ENCODE measurements at places on chromosomes 12 and 14.

- no peak for DNase-seq
Observed at GRCh38 chr14:41605550-41606281, 960 bp upstream of the LRFN5 start.

DNA sequence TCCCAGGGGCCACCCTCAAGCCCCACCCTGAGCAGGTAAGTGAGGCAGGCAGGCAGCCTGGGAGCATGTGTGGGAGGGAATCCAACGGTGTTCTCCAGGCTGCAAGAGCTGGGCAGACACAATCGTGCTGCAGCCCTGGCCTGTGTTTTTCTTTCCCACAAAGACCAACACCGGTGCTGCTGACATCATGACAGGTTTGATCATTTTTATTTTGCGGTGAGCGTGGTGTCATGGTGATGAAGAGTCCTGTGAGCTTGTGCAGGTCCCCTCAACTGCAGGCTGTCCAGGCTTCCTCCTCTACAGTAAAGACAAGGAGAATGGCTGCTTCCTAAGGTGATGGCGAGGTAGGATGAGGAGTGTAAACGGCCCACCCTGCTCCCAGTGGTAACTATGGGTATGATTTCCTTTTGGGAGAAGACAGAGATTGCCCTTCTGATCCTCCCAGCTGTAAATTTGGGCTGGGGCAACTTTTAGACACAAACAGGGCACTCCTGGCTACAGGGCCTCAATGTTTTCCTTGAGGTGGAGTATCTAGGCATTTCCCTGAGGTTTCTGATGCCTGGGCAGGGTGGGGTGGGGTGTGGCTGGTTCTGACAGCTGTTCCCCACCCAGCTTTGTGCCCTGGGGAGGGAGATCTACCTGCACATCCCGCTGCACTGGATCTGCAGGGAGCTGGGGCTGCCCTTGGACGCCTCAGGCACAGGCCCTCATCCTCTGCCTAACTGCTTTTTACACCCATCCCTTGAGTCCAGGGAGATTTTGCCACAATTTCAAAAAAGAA, 109.1 kb downstream of the VCPKMT start:
- DNase-seq = no peak

- DNase-seq = no peak
Observed at GRCh38 chr14:72099566-72099965, 167.3 kb downstream of the RGS6 start.

DNA sequence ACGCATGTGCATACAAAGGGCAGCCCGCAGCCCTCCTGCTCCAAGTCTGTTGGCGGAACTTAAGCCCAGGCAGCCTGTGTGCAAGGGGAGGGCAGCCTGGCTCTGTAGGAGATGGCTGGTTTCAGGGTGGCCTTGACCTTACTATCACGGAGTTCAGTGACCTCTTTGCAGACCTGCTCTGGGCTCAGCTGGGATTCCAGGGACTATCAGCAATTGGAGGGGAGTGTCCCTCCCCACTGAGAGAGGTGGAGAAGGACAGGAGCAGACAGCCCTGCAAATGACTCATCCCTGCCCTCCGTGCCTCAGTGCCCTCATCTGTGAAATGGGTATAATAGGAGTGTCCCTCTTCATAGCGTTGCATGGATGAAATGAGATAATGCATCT, 66.2 kb upstream of the DLK1 start:
- DNase-seq = no peak

DNA sequence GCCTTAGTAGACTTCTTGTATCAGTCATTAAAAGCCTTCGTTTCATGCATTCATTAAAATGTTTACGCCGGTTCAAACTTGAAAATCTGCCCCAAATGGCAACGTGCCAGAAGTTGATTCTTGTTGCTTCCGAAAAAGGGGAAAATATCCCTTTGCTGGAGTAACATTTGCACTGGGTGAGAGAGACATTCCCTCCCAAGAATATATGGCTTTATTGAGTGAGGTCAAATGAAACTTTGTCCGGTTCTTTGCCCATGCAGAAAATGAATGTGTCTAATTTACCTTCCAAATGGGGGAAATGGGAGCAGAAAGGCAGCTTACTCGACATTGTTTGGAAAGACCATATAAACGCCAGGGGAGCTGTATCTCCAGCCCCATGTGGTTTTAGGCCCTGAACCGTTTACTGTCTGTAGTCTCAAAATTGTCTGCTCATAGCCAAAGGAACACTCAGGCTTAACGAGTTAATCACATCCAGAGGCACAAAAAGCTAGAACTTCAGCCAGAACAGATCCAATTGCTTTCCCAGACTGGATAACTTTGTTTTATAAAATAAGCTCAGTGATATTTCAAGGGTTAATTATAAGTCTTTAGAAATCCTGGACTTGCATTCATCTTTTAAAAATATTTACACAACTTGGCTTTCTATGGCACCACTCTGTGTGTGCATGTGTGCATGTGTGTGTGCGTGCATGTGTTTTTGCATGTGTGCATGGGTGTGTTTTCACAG, 2.9 kb upstream of the EMP1 start:
- no peak for DNase-seq

GRCh38 chr14:52733824-52734223, 3.9 kb downstream of the STYX start:
- DNase-seq = no peak

- no peak for DNase-seq
Observed at GRCh38 chr12:91632042-91632786, 449.6 kb upstream of the DCN start.
